AG08395 (cell line): ENCODE measurements at places on chromosomes 4 and X.

GRCh38 chr4:140870427-140870826, 114.2 kb upstream of the TBC1D9 start:
- no peak for DNase-seq

GRCh38 chr4:86118711-86119110, 241.1 kb downstream of the MAPK10 start:
- no peak for DNase-seq

DNA sequence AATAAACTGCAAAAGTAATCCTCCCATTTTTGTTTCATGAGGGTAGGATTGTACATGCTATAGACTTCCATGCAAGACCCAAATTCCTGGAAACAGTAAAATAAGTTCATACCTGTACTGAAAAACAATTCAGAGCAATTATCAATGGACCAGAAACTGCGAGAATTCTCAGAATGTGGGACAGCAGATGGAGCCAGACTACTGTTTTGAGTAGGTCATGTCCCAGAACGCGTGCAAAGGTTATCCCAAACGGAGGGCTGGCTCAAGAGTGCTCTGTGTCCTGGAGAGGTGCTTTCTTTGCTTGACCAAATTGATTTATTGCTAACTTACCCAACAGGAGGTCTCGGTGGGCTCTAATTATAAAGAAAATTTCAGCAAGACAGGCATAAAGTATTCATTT, 1.7 kb upstream of the MAGEH1 start:
- peak; percentile 6 for DNase-seq

- no peak for DNase-seq
Measured at GRCh38 chrX:102558607-102559006, 40.7 kb upstream of the ARMCX5 start.

GRCh38 chr4:29861307-29861706, 858.9 kb upstream of the PCDH7 start:
- no peak for DNase-seq

DNA sequence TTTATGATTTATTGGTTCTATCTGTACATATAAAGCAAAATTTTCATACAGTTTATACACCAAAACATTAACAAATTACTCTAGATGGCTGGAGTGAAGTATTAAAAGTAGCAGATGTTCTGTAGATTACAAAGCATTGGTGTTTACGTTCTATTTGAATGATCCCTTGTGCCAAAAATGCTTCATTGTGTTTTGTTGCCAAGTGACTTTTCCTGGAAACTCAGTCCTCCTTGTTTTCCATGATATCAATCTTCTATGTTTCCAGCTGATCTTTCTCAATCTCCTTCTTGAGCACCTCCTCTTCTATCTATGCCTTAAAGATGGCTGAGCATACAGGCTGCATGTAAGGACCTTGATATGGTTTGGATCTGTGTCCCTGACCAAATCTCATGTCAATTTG, 263.6 kb upstream of the CTSO start:
- DNase-seq: no peak

DNA sequence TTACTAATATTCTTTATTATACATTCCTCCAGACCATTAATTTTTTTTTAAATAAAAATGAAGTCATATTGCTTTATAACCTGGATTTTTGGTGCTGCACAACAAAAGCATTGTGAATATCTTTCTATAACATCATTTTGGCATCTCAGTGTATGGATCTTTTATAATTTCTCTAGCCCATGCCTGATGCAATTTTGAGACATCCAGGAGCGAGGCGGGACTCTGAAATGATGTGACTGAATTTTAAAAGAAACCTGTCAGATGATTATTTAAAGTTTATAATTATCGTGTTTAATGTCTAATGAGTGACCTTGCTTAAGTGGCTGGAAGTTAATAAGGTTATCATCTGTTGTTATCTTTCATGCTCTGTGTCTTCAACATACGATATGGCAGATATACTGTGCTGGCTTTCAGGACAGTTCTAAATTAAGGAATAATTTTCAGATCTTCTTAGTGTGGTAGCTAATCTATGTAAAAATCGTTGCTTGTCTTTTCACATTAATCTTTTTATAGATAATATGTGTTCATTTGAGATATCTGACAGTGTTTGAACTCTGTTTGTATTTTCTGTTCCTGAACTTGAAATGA, 58.8 kb downstream of the KIT start:
- DNase-seq: no peak

DNA sequence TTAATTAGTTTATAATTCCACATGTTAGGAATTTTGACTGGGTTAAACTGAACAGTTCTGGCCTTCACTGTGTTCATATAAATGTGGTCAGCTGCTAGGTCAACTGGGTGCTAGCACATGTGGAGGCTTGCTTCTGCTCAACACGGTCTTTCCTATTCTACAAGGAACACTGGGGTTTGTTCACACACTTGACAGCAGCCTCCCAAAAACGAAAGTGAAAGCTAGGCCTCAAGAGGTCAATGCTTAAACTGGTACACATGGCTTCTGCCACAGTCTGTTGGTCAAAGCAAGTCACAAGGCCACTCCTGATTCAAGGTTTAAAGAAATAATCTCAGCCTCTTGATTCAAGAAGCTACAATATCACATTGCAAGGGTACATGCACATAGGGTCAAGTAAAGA, 126.5 kb downstream of the QDPR start:
- DNase-seq: peak; percentile 56

DNA sequence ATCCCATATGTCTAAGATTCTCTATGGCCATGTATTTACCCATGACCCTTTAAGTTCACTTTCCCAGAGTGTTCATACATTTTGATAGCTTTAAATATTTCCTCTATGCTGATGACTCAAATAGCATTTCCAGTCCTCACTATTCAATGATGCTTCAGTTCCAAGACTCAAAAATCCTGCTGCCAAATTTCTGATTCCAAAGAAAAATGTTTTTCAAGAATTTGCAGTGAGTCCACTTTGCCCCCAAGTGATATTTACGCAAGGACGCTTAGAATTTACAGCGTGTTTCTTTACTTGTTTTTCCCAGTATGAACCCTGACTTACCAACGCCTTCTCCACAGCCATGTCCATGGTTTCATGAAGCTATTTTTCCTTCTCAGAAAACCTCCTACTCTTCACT, 127.9 kb upstream of the PCDH18 start:
- DNase-seq: no peak

DNA sequence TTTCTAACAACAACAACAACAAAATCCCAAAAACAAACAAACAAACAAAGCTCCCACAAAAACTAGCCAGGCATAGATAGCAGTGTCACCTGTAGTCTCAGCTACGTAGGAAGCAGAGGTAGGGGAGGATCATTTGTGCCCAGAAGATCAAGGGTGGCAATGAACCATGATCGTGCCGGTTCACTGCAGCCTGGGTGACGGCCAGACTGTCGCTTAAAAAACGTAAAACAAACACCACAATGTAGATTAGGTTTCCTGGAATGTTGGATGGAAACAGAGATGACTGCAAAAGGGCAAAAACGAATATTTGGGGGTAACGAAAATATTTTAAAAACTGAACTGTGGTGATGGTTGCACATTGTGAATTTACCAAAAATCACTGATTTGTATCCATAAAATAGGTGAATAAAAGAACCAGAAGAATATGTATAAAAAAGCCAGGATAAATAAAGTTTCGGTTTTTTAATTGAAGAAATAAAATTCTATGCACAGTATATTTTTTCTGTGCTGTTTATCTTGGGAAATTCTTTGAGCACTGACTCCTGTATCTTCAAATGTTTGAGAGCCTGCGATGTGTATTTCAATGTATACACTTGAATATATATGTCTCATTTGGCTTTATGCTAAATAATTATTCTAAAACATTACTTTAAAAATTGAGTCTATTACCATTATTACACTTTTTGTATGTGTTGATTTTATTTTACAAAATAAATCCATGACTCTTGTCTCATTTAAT, 1477.0 kb downstream of the PCDH7 start:
- DNase-seq: no peak

GRCh38 chrX:154403858-154404257, 5.2 kb downstream of the DNASE1L1 start:
- DNase-seq: no peak

DNA sequence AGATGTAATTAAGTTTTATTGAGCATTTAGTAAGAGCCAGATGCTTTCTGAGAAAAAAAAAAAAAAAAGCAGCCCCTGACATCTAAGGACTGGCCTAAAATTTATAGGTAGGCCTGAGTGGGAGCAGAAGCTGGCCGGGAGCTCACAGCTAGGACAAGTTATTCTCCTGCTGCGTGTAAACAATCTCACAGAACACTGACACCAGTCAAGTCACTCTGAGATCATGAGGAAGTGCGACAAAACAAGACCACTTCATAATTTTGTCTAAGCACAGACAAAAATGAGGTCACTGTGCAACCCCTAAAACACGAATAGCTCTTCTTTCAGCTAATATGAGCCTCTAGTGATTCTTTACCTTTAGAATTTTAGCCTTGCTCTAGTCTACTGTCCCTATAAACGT, 15.3 kb upstream of the NSUN7 start:
- DNase-seq: no peak

DNA sequence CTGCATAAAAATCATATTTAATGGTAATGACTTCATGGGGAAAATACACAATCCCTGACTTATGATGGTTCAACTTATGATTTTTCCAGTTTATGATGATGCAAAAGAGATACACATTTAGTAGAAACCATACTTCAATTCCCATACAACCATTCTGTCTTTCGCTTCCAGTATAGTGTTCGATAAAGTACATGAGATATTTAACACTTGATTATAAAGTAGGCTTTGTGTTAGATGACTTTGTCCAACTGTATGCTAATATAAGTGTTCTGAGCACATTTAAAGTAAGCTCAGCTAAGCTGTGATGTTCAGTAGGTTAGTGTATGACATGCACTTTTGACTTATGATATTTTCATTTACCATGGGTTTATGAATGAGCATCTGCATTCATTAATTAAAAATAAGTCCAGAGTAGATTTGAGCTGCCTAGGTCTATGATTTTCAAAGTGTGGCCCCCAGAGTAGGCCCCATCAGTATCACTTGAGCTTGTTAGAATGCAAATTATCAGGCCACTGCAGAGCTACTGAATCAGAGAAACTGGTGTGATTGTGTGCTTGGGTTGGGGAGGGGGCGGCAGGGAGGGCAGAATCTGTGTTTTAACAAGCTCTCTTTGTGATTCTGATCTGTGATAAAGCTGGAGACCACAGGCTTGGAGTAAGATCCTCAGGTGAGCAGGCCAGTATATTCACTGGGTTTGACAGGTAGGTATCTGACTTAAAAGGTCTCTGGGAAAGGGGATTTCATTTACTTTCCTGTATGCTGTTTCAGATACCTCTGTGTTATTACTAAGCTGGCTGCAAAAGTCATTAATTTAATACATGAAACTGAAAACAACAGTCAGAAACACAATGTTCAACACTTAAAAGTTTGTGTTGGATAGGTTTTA, 8.4 kb downstream of the ATP10D start:
- DNase-seq: no peak
